Activated CD8-positive, alpha-beta memory T cell treated with anti-CD3 and anti-CD28 coated beads for 1 hour (primary cell): ENCODE measurements at places on chromosomes 13 and 19.

- no peak for DNase-seq
Observed at GRCh38 chr19:16688084-16688483, 27.1 kb downstream of the TMEM38A start.

DNA sequence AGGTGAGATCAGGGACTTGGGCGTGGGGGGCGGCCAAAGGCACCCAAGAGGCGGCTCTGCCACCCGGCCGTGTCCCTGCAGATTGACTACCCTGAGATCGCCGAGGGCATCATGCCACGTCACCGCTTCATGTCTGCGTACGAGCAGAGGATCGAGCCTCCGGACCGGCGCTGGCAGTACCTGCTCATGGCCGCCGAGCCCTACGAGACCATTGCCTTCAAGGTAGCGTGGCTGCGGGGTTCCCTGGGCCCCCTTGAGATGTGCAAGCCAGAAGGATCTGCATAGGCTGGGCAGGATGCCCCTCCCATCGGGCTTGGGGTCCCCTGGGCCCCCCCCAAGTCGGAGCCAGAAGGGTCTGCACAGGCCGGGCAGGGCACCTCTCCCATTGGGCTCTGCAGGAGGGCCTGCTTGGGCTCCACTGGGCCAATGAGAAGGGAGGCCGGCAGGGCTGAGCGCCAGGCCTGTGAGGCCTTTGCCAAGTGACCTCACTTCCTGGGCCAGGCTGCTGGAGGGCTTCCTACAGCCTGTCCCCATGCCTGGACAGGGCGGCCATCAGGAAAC lies 2.2 kb upstream of the AMH start:
- DNase-seq, result no peak

- no peak for DNase-seq
Observed at GRCh38 chr19:36986131-36986530, 70.0 kb downstream of the ZNF568 start.

GRCh38 chr19:3129112-3129511 lies 6.7 kb upstream of the GNA15 start:
- no peak for DNase-seq

DNA sequence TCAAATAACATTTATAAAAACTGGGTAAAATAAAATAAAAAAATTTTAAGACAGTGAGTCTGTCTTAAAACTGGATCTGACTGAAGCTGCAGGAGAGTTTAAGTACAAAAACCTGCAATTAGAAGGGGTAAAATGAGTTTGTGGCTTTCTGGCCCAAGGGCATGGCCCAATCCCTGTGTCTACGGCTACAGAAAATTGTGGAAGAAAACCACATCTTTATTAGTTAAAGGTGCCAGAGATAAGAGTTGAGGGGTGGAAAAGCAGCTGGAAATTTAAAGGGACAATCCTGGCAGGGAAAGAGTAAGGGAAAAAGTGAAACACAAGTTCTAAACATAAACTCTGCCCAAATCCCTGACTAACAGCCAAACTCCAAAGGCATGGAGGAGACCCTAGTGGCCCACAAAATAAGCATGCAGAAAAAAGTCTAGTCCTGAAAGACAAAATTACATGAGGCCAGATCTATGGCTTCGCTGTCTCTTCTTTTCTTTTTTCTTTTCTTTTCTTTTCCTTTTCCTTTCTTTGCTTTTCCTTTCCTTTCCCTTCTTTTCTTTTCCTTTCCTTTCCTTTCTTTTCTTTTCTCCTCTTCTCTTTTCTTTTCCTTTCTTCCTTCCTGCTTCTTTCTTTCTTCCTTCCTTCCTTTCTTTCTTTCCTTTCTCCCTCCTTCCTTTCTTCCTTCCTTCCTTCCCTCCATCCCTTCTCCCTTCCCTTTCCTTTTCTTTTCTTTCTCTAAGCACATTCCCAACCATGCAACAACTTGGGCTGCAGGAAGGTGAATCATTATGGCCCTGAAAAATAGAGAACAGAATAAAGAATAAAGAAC lies 23.5 kb upstream of the DLEU7 start:
- DNase-seq, result no peak

- DNase-seq, result no peak
Observed at GRCh38 chr13:78029901-78030300, 111.3 kb upstream of the EDNRB start.
